ENCODE measurements at places on chromosomes 16 and 17.
A peak's percentile ranks its signal among the peaks of the same experiment; 100 is the strongest.

GRCh38 chr16:68902969-68903345, 59.6 kb downstream of the TANGO6 start:
- DNase-seq: no peak

GRCh38 chr16:1525871-1526607, 7.4 kb upstream of the TMEM204 start:
- DNase-seq: no peak

GRCh38 chr16:20763461-20764232, at the start of gene ACSM3:
TSS of gene ACSM3 (plus strand) at chr16:20764014. CDS start at chr16:20770035, 6,021 bp downstream.
- DNase-seq: peak; percentile 68

- DNase-seq: no peak
Observed at GRCh38 chr17:307741-308507, 44.7 kb downstream of the RPH3AL start.

- DNase-seq: no peak
Observed at GRCh38 chr17:58153046-58153445, 4.9 kb downstream of the OR4D1 start.

DNA sequence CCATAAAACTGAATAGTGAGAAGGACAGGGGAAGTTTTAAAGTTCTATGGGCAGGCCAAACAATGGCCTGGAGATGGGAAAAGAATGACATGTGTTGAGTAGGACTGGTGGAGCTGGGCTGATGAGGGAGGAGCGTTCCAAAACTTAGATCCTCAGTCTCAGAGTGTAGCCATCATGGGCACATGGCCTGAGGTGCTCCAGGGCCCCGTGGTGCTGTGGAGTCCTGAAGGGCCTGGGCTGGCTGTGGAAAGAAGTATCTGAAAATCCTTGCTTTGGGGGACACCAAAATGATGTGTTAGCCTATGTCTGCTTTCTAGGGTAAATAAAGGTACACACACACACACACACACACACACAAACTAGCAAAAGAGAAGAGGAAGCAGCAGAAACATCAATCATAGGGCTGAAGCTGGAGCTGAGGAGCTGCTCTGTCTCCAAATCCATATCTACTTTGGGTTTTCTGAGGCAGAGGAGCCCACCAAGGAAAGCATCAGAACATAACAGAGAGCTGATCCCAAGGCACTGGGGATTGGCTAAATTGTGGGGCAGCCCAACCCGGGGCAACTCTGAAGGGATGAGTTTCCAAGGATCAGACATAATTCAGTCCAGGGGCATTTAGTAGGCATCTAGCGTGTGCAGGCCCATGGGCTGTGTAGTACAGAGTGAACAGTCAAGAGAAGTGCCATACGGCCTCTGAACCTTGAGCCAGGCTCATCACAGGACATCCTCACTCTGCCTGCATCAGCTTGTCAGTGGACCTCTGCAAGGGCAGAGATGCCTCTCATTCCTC, 85.2 kb downstream of the C16orf78 start:
- DNase-seq: no peak

GRCh38 chr16:996681-997080, 15.1 kb downstream of the SOX8 start:
- DNase-seq: no peak

- no peak for DNase-seq
Observed at GRCh38 chr16:74202009-74202408, 94.6 kb upstream of the PSMD7 start.

- DNase-seq: no peak
Observed at GRCh38 chr17:50475362-50475761, 3.3 kb upstream of the RSAD1 start.

DNA sequence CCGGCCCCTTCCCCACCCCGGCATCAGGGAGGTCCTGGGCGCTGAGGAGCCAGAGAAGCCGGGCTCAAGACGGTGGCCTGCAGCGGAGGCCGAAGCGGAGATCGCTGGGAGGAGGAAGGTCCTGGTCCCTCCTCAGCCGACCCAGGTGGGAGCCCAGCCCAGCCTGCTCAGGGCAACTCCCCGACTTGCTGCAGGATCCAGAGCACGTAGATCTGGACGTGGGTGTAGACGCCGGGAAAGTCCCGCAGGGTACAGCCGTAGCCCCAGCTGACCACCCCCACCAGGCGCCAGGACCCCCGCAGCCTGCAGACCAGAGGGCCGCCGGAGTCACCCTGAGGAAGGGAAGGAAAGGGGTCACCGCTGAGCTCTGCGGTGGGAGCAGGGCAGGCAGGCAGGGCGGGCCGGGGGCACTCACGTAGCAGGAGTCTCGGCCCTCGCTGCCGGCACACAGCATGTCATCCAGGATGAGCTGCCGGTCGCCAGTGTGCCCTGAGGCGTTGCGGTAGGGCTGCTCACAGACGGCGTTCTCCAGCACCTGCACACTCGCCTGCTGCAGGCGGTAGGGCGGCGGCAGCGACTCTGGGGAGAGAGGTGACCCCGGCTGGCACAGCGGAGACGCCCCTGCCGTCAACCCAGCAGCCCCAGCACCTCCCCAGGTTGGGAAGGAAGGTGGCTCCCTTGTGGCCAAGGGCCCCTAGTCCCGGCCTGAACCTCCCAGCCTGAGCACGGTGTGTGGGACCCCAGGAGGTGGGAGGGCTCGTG, 5.4 kb downstream of the TPSD1 start:
- no peak for DNase-seq

- no peak for DNase-seq
Observed at GRCh38 chr17:76824093-76824492, 44.1 kb upstream of the MGAT5B start.

DNA sequence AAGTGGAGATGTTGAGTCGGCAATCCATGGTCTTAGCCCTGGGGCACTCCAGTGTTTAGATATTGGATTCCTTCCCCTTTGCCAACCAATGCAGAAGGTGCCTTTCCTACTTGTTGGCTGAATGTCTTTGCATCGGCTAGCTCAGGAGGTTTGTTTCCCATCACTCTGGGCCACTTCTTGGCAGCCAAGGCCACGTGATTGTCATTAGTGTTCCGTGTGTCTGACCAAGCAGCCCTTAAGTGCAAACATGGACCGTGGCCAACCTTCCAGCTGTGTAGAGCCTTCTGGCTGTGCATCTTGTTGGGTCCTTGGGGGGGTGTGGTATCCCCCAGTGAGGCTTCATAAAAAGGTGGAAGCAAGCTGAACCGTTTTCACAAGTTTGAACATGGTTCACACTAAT, 66.0 kb downstream of the GNAO1 start:
- DNase-seq: no peak

All from breast epithelium (tissue), 4 donors.